HFFc6 (cell line): ENCODE measurements at places on chromosomes 3 and 15. TPM values are rescaled to one million over a fixed set of nuclear protein-coding genes. Genes with fewer than 3 reads are reported as not detected.

GRCh38 chr3:48765376-48765775 is 48.4 kb upstream of the IP6K2 start:
- peak; percentile 12 for DNase-seq

- DNase-seq: no peak
Measured at GRCh38 chr3:53989451-53989850, 97.8 kb upstream of the SELENOK start.

DNA sequence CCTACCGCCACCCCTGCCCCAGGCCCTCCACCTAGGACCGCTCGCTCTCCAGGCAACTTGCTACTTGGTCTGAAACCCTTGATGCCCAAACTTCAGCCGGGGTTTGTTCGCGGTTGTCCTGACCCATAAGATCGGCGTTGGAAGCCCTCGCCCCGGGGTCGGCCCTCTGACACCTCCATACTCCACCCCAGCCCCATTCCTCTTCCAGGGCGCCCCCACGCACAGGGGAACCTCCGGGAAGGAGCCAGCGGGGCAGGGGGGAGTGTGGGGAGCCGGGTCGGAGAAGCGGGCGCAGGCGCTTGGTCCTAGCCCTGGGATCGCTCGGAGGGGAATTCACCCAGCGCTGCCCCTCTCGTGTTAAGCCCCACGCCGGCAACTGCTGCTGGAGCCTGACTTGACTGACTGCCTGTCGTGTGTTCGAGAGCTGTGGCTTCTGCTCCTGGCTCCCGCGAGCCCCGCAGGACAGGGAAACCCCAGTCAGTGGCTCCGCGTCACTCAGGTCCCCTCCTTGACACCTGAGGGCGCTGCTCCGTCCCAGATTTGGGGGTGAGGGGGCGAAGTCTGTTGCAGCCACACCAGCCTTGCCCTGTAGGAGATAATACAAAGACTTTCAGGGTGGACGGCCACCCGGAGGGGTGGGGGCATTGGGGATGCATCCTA is 675 bp downstream of the RYR3 start:
- no peak for DNase-seq

FANCD2OS gene
- not detected in 3 replicates for total RNA-seq

ZNF80 gene
- total RNA-seq: not detected in 3 replicates
